ENCODE measurements at places on chromosomes 2 and 18.

- DNase-seq = no peak
Observed at GRCh38 chr18:12296457-12296856, 11.6 kb upstream of the TUBB6 start.

DNA sequence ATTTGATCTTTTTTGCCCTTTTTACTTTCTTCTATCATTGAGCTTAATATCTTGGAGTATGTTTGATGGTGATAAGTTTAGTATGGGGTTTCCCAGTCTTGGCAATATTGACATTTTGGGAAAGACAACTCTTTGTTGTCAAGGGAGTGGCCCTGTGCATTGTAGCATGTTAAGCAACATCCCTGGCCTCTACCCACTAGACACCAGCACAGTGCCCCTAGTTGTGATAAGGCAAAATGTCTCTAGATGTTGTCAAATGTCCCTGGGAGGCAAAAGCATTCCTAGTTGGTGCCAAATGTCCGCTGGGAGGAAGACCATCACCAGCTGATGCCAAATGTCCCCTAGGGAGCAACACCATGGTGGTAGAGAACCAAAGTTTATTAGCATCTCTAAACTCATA is 28.2 kb downstream of the GULP1 start:
- no peak for DNase-seq

- no peak for DNase-seq
Observed at GRCh38 chr2:219471476-219472371, 27.0 kb upstream of the GMPPA start.

DNA sequence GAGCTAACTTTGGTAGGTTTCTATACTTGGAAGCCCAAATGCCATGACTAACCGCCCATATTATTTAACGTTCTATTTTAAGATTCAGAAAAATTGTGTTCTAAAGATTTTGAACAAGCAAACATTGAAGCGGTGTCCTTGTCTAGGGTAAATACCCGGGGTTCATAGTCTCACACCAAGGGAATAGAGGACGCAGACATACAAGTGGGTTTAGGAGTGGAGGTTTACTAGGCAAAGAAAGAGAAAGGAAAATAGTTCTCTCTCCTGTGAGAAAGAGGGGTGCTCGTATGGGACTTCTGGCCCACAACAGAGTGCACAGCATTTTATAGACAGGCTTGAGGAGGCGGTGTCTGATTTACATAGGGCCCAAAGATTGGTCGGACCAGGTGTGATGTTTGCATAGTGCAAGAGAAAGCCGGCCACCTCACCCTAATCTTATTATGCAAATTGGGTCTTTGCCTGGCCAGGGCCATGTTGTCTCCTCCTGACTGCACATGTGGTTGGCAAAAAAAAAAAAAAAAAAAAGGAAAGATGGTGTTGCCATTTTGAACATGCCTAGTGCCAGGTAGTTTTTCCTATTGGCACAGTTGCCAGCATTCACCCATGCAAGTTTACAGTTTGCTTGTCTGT is 1062.6 kb downstream of the LRP1B start:
- no peak for DNase-seq

DNA sequence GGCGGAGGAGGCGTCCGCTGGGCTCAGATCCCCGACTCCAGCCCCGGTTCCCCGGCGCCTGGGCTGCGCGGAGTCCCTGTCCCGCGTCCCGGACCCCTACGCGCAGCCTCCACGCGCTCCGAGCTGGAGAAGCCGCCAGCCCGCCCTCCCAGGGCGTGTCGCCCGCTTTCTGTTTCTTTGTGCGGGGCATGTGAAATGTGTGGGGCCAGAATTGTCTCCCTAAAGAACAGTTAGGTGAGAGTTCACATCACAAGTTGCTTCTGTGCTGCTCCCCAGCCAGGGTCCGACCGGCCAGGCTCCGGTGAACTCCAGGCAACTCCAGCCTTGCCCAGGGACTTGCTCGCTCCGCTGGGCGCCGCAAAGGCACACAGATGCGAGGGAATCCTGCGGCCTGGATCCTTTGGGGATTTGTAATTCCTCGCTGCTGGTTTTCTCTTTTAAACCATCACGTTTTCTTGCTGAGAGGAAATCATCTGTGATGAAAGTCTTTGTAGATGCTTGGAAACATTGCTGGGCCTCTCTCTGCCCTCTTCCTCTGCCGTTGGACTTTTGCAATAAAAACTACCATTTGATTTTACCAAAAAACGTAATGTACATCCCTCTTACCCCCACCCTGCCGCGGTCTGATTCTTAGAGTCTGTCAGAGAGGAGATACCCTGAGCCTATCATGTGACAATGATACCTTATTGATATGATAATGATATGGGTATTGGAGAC is 631 bp downstream of the GYPC start:
- DNase-seq = no peak

DNA sequence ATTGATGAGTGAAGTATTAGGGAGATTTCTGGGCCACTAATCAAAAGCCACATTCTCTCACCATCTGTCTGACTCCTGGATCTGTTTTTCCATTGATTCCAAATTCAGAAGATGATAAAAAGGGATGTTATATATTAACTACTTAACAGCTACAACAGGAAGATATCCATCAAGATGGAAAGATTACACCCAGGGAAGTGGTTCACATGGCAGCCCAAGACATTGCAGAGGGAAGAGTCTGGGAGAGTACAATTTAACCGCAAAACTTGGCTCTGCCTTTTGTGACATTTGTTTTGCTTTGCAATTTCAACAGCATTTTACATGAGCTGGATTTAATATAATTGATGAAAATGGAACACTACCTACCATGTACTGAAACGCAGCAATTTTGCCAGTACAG is 22.5 kb upstream of the TCF4 start:
- no peak for DNase-seq

- DNase-seq = peak; percentile 27
Observed at GRCh38 chr2:33275689-33276444, 200.6 kb upstream of the RASGRP3 start.

DNA sequence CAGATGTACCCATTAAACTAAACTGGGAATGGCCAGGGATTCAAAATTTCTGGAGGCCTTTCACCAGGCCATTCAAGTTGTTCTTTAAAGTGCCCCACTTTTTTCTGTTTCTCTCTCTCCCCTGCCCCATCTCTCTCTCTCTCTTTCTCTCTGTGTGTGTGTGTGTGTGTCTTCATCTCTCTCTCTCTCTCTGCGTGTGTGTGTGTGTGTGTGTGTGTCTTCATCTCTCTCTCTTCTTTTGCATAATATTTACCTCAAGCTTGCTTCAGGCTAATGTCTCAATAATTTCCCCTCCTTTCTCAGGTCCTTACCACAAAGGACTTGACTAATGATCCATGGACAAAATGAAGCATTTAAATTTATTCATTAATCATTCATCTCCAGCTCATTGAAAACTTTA is 164.2 kb upstream of the KLHL14 start:
- DNase-seq = no peak

DNA sequence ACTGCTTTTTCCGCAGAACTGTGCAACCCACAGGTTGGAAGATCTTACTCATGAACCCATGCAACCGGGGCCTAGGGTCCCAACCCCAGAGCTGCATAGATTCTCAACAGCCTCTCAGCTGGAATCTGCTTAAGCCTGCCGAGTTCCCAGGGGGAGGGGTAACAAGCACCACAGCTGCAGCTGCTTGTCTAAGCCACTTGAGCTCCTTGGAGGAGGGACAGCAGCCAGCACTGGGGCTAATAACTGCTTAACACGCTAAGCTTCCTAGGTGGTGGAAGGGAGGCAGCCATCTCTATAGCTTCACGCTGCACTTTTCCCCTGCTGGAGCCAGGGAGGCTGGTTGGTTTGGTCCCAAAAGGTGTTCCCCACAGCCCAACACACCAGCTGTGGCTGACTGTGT is 311.6 kb downstream of the DSC3 start:
- no peak for DNase-seq

DNA sequence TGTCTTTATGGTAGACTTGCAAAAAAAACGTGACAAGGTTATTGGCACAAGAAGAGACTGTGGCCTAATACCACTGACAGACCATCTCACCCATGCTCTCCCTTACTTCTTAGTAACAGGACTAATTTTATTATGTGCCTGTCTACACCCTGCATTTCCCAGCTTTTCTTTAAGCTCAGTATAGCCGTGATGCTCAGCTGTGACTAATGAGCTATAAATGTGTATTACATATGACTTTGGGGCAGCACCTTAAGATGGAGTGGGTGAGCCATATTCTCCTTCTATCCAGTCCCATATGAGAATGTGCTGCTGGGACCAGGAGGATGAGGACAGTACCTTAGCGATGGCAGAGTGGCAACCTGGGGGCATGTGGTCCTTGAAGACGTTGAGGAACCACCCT is 293.5 kb downstream of the RNF144A start:
- DNase-seq = no peak

- no peak for DNase-seq
Observed at GRCh38 chr2:115739574-115739973, 1297.1 kb downstream of the DPP10 start.

DNA sequence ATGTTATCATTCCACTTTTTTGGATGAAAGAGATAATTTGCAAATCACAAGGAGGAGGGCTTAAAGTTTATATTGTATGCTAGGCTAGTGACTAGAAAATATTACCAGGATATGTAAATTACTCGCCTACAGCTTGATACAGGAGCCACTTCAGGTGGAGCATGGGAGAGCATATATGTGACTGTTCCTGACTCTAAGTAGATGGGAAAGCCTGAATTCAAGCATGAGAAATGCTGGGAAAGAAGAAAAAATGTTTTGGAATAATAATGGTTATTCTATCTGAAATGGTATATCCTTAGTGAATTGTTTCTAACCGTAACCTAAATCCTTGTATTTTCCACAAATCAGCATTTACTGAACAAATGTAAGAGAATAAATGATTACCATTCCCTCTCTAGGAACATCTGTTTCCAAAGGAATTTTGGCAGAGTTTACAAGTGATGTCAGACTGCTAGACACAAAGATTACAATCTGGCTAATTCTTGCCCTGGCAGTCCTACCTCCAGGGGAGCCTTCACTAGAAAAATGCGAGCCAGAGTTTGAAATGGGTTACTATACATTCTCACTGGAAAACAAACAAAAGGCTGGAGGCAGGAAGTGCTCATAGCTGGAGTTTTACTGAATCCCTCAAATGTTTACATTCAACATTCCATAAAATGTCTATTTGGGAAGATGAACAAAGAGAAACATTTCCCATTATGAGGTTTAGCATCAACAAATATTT is 129.4 kb upstream of the MAPRE2 start:
- no peak for DNase-seq

- DNase-seq = no peak
Observed at GRCh38 chr2:43469094-43469493, 126.7 kb downstream of the THADA start.

- no peak for DNase-seq
Observed at GRCh38 chr2:121055501-121055900, 229.5 kb downstream of the TFCP2L1 start.

- no peak for DNase-seq
Observed at GRCh38 chr18:52746986-52747385, 407.0 kb downstream of the DCC start.

DNA sequence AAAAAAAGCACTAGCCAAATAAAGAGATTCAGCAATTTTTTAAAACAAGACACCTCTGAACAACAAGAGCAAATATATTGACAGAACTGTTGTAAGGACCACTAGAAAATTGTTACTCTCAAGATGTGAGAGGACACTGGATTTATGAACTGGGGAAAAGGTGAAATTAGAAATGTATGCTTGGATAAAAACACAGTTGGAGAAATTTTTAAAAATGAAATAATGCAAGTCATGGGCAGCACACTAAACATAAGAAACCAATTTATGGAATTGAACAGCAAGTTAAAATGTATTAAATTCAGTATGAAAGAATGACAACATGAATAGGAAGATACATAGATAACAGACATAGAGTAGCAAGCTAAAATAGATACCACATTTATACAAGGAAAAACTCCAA is 377.4 kb downstream of the LRRTM4 start:
- DNase-seq = no peak

DNA sequence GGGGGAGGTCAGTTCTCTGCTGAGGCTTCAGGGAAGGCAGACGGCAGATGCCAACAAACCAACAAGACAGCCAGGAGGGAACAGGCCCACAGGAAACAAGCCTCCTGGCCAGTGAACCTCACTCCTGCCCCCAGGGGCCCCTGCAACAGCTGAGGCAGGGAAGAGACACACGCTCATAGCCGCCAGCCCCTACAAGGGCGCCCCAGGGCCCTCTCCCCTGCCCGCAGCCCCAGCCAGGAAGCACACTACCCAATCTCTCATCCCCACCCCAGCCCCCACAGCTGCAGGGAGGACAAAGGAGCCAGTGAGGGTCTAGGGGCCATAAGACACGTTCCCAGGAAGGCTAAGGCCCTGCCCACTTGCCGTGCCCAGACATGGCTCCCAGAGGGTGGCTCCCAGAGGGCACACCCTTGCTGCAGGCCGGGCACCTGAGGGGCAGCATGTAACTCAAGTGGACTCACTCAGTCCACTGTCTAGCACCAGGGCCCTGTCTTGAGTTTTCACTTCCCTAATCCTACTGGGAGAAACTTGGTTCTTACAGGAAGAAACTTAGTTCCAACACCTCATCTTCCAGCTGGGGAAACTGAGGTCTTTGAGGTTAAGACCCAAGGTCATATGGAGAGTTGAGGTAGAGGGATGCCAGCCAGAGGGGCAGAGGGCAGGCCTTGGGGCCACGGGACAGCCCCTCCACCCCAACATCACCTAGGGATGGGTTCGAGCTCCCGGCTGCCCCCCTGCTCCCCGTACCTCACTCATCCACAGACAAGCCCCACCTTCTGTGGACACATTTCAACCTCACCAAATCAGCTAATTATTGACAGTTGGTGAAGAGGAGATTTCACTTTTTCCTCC is 37.3 kb downstream of the EMX1 start:
- no peak for DNase-seq

- DNase-seq = no peak
Observed at GRCh38 chr2:238155051-238155760, 3.6 kb upstream of the ERFE start.

- DNase-seq = no peak
Observed at GRCh38 chr2:169026056-169026455, 5.1 kb downstream of the ABCB11 start.

GRCh38 chr2:150587547-150588505 is 100.4 kb upstream of the RND3 start:
- DNase-seq = no peak

DNA sequence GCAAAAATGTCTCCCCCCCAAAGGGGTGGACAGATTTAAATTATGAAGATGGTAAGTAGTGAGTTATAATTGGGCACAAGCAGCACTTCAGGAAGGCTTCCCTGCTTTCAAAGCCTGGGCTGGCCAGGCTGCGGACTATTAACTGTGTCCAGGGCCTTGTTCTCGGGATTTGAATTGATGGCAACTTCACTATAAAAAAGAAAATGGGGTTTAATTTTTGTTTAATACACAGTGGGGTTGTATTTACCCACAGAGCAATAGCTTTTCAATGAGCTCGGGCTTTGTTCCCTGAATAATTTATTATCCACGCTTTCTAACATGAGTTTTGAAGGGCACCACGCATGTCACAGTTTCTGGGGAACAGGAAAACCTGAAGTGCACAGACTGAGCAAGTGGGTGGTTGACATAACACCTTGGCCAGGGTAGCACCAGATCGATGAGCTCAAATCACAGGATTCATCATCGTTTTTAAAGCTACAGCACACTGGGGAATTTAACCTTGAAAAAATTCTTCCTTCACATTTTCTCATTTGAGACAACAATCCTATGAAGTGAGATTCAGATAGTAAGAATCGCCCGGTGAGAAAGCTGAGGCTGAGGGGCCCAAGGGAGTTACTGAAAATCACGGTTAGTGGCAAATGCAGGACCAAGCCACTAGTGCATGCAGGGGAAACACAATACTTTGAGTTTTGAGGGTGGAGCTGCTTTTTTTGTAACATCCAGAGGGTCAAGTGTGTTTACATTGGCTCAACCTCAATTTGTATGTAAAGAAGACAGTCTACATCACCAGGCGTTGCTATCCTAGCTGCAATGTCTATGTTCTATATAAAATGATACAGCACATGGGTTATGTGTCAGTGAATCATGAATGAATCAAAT is 28.9 kb upstream of the LMAN1 start:
- no peak for DNase-seq

Measured in activated T-cell treated with anti-CD3 and anti-CD28 coated beads, Interleukin-2, amount 50 U/mL, for 1 hour (primary cell).